ENCODE measurements at places on chromosomes 7 and 10.

DNA sequence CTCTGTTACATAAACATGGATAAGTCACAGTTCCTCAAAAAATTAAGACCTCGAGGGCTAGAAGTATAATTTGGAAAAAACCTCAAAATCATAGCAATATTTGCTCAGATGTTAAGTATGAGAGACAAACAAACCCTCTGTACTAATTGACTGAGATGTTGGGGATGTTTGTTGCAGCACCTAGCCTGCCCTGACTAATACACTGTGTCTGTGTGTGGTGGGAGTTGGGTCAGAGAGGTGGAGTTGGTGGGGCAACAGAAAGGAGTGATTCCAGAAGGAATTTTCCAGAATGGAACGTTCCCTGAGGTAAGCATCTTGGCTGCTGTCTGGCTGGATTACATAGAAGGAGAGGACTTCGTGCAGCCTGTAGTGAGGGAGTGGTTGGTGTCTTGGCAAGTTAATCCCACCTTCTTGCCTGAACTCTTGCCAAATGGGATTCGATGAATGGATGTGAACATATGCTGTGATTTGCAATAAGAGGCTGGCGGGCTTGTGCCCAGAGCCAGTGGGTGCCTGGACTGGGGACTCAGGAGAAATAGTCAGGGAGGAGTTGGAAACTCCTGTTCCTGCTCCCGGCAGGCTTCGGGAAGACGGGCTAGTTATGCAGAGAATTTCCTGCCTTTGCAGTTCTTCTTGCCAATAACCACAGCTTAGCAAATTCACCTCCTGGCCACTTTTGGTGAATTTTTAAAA lies 9.3 kb upstream of the FAM180A start:
- DNase-seq: no peak

GRCh38 chr10:14904316-14904732 lies 25.7 kb downstream of the SUV39H2 start:
- no peak for DNase-seq

DNA sequence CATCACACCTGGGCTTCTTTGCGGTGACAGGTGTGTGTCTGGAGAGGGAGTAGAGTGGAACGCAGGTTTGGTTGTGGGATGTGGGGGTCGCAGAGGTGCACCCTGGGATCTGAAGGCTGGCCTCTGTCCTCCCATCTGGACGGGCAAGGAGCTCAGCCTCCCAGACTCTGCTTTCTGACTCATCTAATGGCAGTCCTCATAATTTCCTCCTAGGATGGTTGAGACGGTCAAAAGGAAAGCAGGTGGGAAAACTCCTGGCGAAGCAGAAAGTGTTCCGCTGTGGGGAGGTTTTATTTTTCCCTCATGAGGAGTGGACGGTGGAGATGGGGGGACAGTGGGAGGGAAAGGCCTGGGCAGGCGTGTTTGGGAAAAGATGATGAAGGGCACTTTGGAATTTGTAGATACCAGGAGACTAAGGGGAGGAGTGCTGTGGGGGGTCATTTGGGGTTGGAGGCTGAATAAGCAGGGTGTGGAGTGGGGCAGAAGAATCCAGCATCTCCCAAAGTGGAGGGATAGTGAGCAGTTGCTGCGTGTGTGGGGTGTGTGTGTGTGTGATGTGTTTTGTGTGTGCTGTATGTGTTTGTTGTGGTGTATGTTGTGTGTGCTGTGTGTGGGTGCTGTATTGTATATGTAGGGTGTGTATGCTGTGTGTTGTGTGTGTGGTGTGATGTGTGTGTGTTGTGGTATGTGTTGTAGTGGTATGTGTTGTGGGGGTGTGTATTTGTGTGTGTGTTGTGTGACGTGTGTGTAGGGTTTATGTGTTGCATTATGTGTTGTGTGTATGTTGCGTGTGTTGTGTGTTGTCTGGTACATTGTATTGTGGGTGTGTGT lies 97.2 kb upstream of the PODXL start:
- no peak for DNase-seq

GRCh38 chr10:31460242-31460641 lies 141.2 kb downstream of the ZEB1 start:
- no peak for DNase-seq

DNA sequence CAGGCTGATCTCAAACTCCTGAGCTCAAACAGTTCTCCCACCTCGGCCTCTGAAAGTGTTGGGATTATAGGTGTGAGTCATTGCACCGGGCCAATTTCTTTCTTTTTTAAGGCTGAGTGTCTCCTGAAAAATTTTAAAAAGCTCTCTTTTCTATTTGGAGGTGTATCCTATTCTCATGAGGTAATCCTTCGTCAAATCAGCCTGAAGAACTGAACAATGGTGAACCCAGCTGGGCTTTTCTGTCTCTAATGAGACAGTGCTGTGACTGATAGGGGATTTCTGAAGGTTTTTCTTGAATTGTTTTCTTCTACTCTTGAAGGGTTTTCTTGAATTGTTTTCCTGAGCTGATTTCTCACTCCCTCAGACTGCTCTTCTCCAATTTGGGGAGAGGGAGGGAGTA lies 30.9 kb upstream of the CALU start:
- no peak for DNase-seq

- DNase-seq: no peak
These were observed 99.1 kb upstream of the JCAD start for GRCh38 chr10:30158325-30158960.

- DNase-seq: peak; percentile 58
These were observed 16.9 kb downstream of the TSPAN14 start for GRCh38 chr10:80471001-80471400.

GRCh38 chr7:111006040-111006439 lies 84.9 kb upstream of the LRRN3 start:
- DNase-seq: no peak

- DNase-seq: no peak
These were observed 36.7 kb upstream of the NFKB2 start for GRCh38 chr10:102358712-102359382.

DNA sequence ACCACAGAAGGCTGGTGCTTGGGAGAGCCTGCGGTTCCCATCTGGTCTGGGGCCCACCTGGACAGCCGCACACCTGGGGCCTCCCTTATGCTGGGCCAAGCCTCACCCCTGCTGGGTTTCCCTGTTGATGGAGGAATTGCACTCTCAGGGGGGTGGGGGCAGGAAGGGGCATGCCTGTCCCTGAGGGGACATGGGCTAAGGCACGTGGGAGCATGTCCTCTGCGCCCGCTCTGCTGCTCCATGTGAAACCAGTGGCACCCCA lies 43.4 kb downstream of the OAT start:
- DNase-seq: no peak

GRCh38 chr10:13348216-13349017 lies at the start of gene SEPHS1:
TSS of gene SEPHS1 (minus strand) at chr10:13348293. CDS start at chr10:13344950, 3,343 bp downstream.
- peak; percentile 89 for DNase-seq

DNA sequence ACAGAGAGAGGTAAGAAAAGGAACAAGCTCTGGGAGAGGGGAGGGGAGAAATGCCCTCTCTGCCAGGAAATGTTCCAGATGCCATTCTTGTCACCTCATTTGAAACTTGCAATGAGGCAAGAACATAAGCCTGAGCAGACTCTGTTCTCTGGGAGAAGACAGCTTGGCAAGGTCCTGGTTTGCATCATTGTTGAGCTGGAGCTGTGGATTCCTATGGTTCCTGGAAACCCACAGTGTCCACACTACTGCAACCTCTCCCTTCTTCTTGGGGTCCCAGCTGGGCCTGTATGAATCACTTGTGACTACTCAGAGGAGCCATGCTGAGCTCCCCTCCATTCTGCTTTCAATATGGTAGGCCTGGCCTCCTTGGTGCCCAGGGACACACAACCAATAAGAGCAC lies 60.8 kb upstream of the HECTD2 start:
- no peak for DNase-seq

GRCh38 chr10:69326692-69327091 lies 48.4 kb downstream of the HK1 start:
- DNase-seq: no peak

DNA sequence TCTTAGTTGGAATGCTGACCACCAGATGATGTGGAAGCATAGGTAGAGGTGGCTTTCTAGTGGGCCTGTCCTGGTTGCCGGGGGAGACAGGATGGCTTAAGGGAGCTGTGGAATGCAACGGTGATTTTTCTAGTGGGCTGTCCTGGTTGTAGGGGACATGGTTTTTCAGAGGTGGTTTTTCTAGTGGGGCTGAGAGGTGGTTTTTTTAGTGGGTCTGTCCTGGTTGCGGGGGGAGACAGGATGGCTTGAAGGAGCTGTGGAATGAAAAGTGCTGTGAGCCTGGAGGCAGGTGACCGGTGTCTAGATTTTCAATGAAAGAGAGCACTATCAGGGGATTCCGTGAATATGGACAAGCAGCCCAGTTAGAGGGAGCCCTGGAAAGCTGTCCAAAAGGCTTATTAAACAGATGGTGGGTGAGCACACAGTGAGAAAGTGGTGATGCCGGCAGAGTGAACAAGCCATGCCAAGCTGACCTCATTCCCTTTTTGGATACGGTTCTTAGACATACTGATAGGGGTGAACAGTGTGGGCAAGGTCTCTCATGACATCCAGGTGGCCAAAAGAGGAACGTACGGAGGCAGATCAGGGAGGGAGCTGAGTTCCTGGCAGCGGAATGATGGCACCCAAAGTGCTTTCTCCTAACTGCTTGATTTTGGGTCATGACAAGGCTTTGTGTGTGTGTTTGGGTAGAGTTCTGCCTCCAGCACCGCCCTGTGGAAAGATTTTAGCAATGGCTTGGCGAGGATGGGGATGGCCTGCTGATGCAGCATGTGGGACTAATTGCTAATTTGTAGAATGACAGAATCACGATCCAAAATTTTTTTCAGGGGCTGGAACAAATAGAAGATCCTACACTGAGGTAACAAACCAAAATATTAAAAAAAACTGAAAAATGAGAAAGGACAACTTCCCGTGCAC lies 126.6 kb downstream of the TMEM178B start:
- DNase-seq: no peak

GRCh38 chr7:91162436-91162835 lies 101.8 kb upstream of the FZD1 start:
- DNase-seq: no peak

- DNase-seq: no peak
These were observed 160.3 kb upstream of the KLF14 start for GRCh38 chr7:130894146-130894908.

GRCh38 chr7:128849804-128850490 lies 12.7 kb upstream of the ATP6V1F start:
- DNase-seq: no peak

DNA sequence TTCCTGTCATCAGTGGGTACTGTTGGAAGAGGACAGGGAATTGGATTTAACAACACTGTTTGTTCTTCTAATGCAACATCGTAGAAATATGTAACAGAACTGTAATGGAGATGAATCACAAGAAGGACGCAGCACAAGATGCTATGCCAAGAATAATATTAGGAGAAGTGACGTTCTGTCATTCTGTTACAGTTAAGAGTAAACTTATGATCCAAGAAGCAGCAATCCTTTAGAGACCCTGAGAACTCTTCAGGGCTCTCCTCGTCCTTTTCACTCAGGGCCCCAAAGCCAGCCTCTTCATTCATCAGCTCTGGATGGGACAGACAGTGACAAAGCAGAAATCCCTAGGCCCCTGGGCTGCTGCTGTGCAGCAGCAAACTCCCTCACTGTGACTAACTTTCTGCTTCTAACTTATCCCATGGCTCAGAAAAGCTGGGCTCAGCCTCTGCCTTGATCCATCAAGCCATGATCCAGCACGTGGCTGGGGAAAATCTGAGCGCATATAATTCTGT lies 8.7 kb upstream of the IL6 start:
- DNase-seq: no peak

- no peak for DNase-seq
These were observed 54.2 kb downstream of the MET start for GRCh38 chr7:116726149-116726548.

GRCh38 chr10:121722665-121723064 lies 124.4 kb upstream of the FGFR2 start:
- no peak for DNase-seq

DNA sequence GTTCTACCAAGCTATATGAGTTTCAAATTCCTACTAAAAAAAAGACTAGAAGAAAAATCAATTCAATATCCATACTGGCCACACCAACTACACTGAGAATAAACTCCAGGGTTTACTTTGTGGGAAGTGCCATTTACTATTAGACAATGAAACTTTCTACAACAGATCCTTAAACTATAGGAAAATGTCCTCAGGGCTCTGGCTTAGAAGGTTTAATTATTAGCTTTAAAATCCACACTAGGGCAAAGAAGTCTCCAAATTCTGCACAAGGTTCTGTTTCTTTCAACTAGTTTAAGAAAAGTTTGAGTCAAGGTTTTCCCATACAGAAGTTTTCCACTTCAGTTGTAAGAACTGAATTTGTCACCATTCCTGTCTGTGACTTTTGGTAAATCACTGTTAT lies 231.7 kb upstream of the CCDC6 start:
- DNase-seq: no peak

GRCh38 chr10:103451091-103451813 lies 918 bp downstream of the CALHM2 start:
- peak; percentile 63 for DNase-seq

DNA sequence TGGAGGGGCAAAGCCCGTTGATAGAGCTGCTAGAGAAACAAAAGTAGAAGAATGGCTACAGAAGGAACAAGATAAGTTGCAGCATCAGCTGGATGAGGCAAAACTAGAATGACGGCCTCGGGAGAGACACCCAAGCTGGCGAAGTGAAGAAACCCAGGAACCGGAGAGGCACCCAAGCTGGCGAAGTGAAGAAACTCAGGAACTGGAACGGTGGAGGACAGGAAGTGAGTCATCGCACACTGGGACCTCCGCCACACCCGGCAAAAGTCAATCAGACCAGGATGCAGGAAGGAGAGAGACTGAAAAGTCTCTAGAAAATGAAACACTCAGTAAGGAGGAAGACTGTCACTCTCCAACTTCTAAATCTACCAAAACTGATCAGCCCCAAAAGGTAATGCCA lies 133.0 kb upstream of the NEBL start:
- no peak for DNase-seq

GRCh38 chr10:101290881-101291280 lies 61.6 kb upstream of the LBX1 start:
- no peak for DNase-seq

- no peak for DNase-seq
These were observed 12.9 kb downstream of the MMRN2 start for GRCh38 chr10:86944471-86944870.

GRCh38 chr10:79241990-79242619 lies 105.2 kb upstream of the PPIF start:
- DNase-seq: peak; percentile 73

DNA sequence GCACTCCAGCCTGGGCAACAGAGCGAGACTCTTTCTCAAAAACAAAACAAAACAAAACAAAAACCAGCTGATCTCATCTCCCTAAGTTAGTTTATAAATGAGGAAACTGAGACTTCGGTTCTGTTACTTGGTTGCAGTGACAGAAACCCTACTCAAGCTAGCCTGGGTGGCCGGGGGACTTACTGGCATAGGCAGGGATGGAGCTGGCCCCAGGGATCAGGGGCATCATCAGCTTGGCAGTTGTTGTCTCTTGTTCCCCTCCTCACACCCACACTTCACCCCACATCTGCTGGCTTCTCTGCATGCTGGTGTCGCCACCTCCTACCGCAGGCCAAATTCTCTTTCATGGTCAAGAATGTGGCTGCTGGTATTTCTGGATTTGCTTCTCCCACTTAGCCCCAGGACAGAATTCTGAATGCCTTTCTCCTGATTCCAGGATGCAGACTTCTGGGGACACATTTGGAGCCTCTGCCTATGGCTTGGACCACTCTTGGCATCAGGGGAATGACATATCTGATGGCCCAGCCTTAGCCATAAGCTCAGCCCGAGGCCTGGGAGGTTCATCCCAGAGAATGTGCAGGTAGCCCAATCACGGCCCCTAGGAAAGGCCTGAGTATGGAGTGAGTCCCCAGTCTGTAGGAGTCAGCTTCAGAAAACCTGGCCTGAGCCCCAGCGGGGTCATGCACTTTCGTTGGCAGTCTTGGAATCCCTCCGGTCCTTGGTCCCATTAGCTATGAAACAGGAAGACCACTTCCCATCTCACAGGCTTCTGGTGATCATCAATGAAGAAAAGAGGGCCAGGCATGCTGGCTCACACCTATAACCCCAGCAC lies 41.6 kb upstream of the CTBP2 start:
- no peak for DNase-seq

Measured in activated T-cell treated with anti-CD3 and anti-CD28 coated beads, Interleukin-2, amount 50 U/mL, for 24 hours (primary cell).